ENCODE measurements at places on chromosomes 12 and 14.

DNA sequence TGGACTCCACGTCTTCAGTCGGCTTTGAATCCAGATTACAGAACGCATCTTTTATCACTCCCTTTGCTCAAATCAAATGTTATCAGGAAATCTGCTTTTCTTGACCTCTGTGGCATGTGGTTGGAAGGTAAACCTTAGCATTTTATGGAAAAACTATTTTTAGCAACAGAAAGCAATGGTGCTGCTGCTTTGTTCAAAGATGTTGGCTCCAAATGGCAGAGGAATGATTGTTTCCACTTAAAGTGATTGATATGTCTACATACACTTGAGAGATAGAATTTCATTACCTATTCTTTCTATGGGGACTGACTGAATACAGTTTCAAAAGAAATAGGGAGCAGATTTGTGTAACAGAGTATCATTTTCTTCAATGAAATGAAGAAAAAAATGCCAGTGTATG, 761.2 kb downstream of the NOVA1 start:
- no peak for DNase-seq

GRCh38 chr12:66898700-66899469, 220.0 kb upstream of the GRIP1 start:
- DNase-seq = no peak

DNA sequence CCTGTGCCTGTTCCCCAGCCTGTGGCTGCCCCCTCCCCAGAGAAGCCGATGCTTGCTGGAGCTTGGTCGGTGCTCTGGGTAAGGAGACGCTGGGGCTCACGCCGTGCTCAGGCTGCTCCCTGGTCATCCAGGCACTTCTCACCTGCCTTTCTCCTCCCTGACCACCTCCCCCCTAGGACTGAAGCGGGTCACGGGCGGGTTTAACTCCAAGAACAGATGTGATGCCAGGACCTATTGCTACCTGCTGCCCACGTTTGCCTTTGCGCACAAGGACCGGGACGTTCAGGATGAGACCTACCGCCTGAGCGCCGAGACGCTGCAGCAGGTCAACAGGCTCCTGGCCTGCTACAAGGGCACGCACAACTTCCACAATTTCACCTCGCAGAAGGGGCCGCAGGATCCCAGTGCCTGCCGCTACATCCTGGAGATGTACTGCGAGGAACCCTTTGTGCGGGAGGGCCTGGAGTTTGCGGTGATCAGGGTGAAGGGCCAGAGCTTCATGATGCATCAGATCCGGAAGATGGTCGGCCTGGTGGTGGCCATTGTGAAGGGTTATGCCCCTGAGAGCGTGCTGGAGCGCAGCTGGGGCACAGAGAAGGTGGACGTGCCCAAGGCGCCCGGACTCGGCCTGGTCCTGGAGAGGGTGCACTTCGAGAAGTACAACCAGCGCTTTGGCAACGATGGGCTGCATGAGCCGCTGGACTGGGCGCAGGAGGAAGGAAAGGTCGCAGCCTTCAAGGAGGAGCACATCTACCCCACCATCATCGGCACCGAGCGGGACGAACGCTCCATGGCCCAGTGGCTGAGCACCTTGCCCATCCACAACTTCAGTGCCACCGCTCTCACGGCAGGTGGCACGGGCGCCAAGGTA, 8.4 kb upstream of the EP400 start:
- peak; percentile 86 for DNase-seq

GRCh38 chr12:110234755-110235154, 46.3 kb upstream of the ATP2A2 start:
- DNase-seq = no peak

DNA sequence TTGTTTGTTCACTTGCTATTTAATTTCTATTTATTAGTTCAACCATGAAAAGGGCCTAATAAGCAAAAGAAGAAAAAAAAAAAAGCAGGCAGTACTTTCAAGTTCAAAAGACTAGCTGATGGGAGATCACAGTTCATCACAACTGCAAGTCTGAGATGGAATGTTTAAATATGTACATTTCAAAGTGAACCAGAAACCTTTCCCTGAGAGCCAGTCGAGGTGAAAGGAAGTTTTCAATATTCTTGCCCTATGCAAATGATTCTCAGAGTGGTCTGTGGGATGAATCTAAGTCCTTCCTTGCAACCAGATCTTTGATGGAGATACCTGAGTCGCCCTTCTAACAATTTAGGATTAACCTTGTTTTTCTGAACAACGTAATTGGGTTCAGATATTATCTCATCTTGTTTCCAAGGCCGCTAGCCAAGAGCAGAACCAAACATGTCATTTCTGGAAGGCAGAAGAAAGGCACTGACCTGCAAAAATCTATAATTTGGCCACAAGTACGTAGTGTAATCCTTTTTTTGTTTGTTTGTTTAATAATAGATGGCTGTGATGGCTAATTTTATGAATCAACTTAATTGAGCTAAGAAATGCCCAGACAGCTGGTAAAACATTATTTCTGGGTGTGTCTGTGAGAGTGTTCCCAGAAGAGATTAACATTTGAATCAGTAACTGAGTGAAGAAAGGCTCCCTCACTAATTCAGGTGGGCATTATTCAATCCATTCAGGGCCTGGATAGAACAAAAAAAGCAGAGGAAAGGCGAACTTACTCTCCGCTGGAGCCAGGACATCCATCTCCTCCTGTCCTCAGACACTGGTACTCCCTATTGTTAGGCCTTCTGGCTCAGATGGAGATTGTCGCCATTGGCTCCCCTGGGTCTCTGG, 171.1 kb upstream of the TMPO start:
- DNase-seq = no peak

DNA sequence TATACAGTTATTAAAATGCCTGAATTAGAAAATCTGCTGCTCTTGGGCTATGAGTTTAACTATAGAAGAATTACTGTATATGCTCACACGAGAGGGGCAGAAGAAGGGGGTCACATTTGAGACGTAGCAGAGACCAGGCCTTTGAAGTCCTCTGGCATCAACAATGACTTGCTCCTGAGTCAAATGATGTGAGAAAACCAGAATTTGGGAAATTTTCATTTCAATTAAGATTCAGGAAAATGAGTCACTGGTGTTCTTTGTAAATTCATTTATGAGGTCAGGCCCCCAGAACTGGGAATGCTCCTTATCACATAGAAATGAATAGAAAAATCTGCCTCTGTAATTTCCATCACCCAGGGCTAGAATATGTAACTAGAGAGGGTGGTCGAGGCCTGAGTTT, 92.9 kb downstream of the APAF1 start:
- no peak for DNase-seq

Measured in chondrocyte (in vitro differentiated cells).